ENCODE measurements at places on chromosomes 1 and 21. TPM values are rescaled to one million over a fixed set of nuclear protein-coding genes. Genes with fewer than 3 reads are reported as not detected.

- no peak for DNase-seq
These were observed 29.5 kb downstream of the KCNA3 start for GRCh38 chr1:110645211-110645610.

- DNase-seq = no peak
These were observed 25.2 kb downstream of the STPG1 start for GRCh38 chr1:24388331-24388885.

TMEM183A gene
- 50.6 TPM for polyA plus RNA-seq

DNA sequence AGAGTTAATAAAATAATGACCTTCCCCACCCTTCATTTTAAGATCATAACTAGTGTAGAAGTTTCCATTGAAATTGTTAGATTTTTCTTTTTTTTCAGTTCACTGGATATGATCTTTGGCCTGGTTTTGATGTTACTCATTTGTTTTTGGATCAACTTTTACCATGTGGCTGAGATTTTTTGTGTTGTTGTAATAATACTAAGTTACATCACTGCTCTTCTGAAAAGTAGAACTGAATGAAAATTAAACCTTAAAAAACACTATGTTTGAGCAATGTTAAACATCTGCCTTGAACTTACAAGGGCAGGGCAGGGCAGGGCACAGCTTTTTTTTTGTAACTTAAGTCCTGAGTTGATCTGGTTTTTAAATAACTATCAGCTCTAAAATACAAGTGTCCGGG is 204.8 kb upstream of the ADAMTS5 start:
- DNase-seq = no peak

DNA sequence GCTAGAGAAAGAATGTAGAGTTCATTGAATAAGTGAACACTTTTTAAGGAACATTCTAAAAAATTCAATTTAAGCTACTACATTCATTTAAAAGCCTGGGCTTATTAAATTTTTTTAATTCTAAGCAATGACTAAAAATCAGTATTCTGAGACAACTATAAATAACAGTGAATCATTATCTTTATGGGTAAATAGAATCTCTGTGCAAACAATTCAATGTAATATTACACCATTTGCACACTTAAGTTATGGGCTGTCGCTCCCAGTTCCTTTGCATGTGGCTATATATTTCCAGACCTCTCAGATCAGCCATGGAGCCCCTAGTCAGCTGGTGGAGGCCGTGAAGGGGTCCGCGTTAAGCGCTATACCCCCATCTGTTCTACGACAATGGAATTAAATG is 65.1 kb downstream of the KCNK1 start:
- no peak for DNase-seq

DNA sequence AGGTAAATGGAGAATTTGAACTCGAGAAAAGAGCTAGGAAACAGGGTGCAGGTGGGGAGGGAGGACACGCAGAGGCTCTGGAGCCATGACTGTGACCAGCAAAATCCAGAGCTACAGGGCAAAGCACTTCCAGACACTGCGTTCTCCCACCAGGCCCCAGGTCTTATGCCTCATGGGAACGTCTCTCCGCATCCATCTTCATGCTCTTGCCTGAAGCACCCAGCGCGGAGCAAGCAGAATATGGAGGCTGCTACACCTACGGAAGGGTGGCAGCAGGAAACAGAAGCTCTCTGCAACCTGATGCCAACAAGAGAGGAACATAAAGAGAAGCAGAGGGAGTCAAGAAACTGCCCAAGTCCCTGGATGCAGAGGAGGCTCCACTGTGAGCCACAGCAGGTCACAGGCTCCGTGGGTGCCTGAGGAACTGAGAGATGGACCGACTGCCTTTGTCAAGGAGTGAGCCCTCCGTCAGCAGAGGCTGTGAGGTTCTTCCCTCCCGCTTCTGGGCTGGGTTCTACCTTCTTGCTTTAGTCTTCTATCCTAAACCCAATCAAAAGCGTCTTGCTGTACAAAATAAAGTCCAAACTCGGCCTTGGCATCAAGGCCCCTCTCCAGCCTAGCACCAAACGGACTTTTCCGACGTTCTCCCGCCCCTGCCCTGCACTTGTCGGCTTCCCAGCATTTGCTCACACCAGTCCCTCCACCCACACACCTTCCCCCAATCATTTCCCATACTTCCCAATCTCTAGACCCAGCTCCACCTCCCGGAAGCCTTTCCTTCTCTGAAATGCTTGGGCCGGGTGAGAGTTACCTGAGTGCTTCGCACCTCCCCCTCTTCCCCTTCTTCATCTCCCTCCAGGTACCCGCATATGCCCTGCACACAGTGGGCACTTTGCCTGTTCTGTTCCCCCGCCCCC is 930 bp downstream of the DHCR24 start:
- no peak for DNase-seq

GRCh38 chr1:153866045-153866850 is 56.5 kb downstream of the GATAD2B start:
- no peak for DNase-seq

SELE gene
- polyA plus RNA-seq = 1.5 TPM

TMPRSS15 gene
- polyA plus RNA-seq = 0.02 TPM

DNA sequence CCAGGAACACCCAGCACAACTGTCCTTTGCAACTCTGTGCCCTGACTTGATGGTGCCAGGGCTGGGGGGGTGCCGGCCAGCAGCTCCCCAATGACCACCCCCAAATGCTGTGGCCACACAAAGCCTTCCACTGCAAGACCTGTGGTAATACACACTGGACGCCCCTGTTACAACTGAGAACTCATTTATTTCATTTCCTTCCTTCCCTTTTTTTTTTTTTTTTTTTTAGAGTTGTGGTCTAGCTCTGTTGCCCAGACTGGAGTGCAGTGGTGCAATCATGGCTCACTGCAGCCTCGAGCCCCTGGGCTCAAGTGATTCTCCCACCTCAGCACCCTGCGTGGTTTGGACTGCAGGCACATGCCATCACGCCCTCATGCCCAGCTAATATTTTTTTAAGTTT is 25.2 kb downstream of the TP73 start:
- no peak for DNase-seq

- DNase-seq = no peak
These were observed 256.5 kb downstream of the USP25 start for GRCh38 chr21:15986277-15986676.

BMP8B gene
- polyA plus RNA-seq = 0.16 TPM

GRCh38 chr1:29303201-29304024 is 67.1 kb downstream of the PTPRU start:
- no peak for DNase-seq

RXFP4 gene
- 0.18 TPM for polyA plus RNA-seq

OLIG2 gene
- polyA plus RNA-seq = 0.02 TPM

RHCE gene
- polyA plus RNA-seq = 0.59 TPM

- no peak for DNase-seq
These were observed 55.2 kb upstream of the IPO9 start for GRCh38 chr1:201773764-201774163.

CYP2J2 gene
- polyA plus RNA-seq = 2.8 TPM

CHIT1 gene
- 36.0 TPM for polyA plus RNA-seq

FAM177B gene
- polyA plus RNA-seq = 1.8 TPM

GRCh38 chr1:82564333-82564732 is 763.6 kb downstream of the ADGRL2 start:
- no peak for DNase-seq

LEPR gene
- polyA plus RNA-seq = 4.8 TPM

FMO3 gene
- polyA plus RNA-seq = 2.5 TPM

TMEM82 gene
- not detected for polyA plus RNA-seq

- no peak for DNase-seq
These were observed 7.8 kb downstream of the DIPK1A start for GRCh38 chr1:92953491-92953890.

- DNase-seq = no peak
These were observed 5.6 kb upstream of the PCBP3 start for GRCh38 chr21:45637883-45638282.

NCAM2 gene
- 0.34 TPM for polyA plus RNA-seq

GRCh38 chr1:60875138-60875537 is 207.2 kb upstream of the NFIA start:
- DNase-seq = no peak

SLFNL1 gene
- polyA plus RNA-seq = 0.82 TPM

IVL gene
- 16.6 TPM for polyA plus RNA-seq

DNA sequence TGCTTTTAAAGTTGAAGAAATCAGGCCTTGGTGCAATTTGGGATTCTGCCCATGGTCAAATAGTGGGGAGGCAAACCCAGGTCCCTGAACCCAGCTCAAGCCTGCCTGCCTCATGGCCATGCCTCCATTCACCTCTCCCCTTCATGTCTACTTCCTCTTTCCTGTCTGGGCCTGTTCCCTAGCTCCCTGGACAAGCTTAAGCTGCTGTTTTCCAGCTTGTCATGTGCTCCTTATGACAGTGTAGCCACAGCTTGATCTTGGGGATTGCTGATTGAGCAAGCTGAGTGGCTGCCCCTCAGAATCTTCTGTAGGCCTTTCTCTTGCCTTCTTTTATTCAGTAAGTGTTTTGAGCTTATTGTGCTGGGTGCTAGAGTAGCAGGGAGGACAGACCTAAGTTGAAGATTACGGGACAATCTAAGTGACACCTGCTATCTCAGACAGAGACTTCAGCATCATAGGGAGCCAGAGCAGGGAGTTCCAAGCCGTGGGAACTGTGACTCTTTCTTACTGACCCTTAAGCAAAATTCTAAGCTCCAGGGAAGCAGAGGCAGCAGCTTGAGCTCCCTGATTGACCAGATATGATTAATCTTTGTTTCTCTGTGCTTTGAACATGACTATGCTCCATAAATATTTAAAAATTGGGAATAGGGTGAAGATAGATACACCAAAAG is 520 bp upstream of the MR1 start:
- peak; percentile 41 for DNase-seq

DNA sequence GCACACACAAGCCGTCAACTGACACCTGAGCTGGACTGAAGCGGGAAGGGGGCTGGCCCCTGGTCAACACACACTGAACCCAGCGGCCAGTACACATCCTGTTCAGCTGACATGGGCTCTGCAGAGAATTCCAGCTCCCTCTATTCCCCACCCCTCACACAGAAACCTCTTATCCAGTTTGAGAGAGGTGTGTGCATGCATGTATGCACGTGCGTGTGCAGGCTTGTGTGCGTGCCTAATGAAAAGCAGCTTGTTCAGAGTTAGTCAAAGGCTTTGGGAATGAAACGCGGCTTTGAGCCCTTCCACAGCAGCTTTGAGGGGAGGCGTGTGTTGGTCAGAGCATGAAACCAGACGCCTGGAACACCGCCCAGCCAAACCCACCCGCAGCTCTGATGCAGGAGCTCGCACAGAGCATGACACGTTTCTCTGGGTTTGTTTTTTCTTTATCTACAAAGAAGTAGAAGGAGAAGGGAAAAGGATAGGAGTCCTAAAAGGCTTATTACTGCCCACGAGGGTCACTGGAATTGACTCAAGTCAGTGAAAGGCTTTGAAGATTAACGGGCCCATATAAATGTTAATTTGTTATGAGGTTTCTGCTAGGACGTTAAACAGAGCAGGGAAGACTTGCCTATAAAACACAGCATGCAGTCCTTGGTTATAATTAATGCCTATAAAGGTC is 184.2 kb downstream of the ETS2 start:
- DNase-seq = no peak

- DNase-seq = no peak
These were observed 127.8 kb downstream of the NTMT2 start for GRCh38 chr1:170273291-170274130.

- no peak for DNase-seq
These were observed 50.0 kb upstream of the SYT6 start for GRCh38 chr1:114203595-114204128.

BNIPL gene
- 6.2 TPM for polyA plus RNA-seq

DNA sequence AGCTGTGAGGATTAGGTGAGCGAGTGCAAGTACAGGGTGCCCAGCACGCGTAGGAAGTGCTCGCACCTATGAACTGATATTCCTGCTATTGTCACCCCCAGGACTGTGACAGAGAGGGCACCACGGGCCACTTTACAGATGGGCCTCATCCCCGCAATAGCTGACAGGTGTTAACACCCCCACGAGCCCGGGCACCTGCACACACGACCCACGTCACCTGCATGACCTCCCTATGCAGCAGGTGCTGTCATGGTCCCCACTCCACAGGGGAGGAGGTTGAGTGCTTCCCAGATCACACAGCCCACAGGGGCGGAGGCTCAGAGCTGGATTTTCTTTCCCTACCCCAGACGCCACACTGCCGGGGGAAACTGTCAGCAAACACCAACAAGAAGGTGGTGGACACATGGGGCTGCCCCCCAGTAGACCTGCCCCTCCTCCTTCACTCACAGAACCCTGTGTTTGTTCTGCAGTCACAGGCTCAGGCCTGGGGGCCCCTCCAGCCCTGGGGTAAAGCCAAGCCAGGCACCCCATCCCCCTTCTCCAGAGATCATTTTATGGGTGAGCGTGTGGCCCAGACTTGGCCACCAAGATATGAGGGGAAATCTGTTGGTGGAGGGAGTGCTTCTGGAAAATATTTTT is 465.5 kb downstream of the MATN1 start:
- DNase-seq = no peak

- no peak for DNase-seq
These were observed 191.1 kb downstream of the PTPRC start for GRCh38 chr1:198829944-198830343.

GRCh38 chr1:215076322-215076721 is 6.2 kb upstream of the KCNK2 start:
- no peak for DNase-seq

TMEM269 gene
- polyA plus RNA-seq = 0.32 TPM

DNA sequence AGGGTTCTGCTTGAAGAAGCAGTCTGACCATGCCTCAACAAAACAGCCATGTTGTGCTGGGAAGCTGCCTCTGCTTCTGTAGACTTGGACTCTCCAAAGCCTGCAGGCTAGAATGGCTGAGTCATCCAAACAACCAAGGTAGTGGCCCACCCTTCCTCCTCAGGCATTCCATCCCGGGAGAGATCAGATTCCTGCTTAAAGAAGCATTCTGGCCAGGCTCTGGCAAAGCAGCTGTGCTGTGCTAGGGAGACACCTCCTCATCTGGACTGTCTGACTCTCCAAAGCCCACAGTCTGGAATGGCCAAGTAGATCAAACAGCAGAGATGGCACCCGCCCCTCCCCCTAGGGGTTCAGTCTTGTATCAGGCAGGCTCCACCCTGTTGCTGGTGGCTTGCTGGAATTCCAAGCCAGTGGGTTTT is 38.3 kb upstream of the F3 start:
- no peak for DNase-seq

DNA sequence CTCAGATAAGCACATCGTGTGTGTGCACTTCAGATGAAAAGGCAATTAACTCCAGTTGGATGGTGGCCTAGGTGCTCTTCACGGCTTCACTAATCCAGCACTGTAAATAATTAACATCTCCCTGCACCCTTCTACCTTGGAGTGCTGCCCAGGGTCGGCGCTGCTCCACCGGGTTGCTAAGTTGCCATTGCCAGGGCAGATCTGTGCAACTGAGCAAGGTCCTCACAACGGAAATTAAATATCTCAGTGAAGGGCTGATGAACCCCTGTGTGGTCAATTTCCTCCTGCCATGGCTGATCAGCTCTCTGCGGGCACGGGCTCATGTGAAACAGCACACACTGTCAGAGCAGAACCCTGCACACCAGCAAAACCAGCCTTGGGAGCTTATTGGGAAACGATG is 63.2 kb downstream of the SYDE2 start:
- no peak for DNase-seq

DNA sequence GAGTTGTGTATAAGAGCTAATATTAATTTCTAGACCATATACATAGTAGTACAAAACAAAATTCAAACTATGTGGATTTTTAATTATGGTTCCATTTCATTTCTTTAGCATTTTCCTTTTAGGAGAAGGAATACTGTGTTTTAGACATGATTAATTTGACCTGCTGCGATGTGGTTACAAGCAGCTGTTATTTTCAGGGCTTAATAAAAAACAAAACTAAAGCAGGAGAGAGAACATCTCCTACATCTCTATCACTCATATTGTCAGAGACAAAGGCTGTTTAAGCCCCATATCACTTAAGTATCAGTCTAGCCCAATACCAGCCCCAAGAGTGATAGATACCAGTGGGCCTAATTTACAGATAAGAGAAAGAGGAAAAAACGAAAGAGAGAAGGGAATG is 47.6 kb downstream of the ILDR2 start:
- no peak for DNase-seq
